Dorsolateral prefrontal cortex (tissue), 122 donors: ENCODE measurements at places on chromosomes 12 and 14.

DNA sequence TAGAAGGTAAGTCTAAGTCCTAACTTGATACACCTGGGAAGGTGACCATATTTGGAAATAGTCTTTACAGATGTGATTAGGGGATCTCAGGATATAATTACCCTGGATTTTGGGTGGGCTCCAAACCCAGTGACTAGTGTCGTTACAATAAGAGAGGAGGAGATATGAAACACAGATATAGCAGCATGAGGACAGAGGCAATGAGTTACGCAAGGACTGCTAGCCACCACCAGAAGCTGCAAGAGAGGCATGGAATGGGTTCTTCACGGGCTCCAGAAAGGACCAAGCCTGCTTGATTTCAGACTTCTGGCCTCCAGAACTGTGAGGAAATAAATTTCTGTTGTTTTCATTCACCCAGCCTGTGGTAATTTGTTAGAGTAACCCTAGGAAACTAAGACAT is 28.6 kb downstream of the FGFR1OP2 start:
- no peak for DNase-seq

DNA sequence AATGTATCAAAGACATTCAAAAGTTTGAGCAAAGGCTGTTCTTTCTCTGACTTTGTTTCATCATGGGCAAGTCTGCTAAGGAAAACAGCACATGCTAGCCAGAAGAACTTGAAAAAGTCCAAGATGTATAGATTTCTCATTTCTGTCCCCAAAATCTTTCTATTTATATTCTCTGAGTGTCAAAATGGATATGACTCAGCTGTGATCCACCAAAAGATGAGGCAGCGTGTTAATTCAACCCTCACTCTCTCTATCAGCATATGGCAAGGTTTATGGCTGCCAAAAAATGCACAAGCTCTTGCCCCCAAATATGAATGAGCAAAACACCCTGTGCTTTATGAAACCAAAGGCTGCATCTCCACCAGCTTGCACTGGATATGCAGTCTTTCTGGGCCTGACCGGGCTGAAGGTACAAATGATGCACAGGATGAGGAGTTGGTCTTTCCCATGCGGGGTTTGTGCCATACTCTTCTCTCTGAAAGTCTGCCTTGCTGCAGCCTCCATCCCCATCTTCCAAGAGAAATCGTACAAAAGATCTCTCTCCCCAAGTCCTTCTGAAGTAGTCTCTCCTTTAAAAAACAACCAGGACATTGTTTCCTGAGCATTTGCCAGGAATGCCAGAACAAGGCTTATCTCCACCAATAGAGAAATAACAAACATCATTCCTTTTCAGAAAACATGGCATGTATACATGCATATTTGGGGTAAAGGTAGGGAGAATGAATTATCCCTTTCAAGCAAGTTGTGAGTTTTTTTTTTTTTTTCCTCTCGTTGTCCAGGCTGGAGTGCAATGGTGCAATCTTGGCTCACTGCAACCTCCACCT is 203.4 kb downstream of the TMX1 start:
- no peak for DNase-seq

DNA sequence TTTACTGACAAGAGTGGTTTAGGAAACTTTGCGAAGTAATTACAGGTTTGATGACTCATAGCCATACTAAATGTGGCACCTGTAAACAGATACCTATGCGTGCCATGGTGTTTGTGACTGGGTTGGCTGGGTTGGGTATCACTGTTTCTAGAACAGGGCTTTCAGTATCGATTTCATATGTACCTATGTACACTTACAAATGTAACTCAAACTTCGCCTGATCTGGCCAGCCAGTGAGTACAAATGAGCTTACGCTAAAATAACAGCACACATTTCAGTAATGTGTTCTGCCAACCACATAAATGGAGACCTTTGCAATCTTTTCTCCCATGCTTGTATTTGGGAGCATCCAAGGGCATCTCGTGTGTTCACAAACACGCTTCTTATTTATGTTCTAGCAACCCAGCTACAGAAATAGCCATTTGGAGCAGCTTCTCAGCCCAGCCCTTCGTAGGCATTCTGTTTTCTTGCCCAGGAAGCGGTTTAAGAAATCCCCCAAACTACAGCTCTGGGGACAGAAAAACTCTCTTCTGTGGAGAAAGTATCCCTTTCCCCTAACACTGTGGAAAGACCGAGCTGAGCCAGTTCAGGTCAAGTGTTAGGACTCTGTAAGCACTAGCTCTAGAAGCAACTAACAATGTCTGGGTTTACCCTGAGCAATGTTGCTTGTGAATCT is 42.3 kb upstream of the MDM1 start:
- DNase-seq: no peak

- DNase-seq: no peak
These were observed 235.5 kb downstream of the NELL2 start for GRCh38 chr12:44640427-44641190.

DNA sequence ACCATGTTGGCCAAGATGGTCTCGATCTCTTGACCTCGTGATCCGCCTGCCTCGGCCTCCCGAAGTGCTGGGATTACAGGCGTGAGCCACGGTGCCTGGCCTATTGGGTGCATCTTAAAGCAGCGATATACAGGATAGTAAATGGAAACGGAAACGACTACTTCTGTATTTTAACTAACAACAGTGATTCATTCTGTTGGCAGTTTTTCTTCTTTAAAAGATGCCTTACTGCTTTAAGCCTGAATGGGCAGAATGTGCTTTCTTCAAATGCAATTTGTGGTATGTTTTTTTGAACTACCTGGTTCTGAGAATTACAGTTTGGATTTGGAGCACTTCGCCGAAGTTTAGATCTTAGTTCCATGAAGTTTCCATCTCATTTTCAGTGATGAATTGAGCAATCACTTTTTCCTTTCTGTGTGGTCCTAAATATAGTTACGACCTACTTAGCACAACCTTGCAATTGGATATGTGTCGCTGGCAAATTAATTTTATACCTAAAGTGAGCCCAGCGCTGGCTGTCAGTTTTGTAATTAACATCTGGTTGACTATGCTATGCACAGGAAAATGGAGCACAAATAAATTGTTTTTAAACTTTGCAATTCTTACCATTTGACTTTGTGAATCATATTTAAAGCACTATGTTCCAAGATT is 53.6 kb upstream of the EIF5 start:
- no peak for DNase-seq

DNA sequence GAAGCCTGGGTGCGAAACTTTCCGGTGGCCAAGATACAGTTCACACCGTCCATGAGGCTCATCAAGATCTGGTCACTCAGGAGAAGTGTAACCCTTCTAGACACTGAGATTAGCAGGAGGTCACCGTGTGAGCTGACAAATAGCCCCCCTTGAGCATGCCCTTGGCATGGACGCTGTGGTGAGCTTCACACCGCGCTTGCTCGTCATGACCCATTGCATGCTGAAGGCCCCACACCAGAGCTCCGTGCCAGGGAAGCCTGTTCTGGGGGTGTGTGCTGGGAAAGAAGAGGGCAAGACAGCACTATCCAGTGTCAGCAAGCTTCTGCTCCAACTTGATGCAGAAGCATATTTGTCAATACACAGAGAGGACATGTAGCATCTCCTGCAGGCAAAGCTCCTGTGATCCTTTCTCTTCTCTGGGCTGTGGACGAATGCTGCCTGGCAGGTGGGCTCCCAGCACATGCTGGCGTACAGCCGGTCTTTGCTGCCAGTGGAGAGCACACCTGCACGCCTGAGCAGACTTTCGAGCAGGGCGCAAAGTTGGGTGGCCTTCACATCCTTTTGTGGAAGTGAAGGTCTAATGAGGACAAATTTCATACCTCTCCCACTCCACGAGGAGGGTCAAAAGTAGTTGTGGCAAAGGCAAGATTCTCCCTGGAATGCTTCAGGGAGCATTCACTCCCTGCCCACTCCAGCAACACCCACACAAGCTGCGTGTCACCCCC is 126.9 kb upstream of the FKBP4 start:
- no peak for DNase-seq

- no peak for DNase-seq
These were observed 74.5 kb downstream of the KCNK10 start for GRCh38 chr14:88248606-88249005.

- no peak for DNase-seq
These were observed 8.6 kb downstream of the CAPRIN2 start for GRCh38 chr12:30746190-30746589.
